ENCODE measurements at places on chromosomes 6 and 20.

GRCh38 chr20:38298768-38299288 is 5.1 kb upstream of the BPI start:
- no peak for DNase-seq

GRCh38 chr6:135854799-135855198 is 3.3 kb downstream of the PDE7B start:
- no peak for DNase-seq

DNA sequence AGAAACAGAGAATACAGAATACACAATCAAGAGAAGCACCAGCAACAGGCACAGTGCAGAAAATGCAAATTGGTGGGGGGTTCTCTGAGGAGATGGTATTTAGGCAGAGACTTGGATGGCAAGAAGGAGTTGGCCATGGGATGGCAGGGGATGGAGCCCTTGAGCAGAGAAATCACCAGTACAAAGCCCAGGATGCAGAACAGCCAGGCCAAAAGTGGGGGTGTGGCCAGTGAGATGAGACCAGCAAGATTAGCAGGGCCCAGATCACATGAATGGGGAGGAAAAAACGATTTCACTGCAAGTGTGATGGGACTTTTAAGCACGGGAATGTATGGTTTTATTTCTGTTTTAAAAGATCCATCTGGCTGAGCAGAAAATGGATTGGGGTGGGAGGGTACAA is 63.4 kb downstream of the TRAM2 start:
- no peak for DNase-seq

- no peak for DNase-seq
These were observed 49.7 kb downstream of the BCAS4 start for GRCh38 chr20:50844430-50845100.

DNA sequence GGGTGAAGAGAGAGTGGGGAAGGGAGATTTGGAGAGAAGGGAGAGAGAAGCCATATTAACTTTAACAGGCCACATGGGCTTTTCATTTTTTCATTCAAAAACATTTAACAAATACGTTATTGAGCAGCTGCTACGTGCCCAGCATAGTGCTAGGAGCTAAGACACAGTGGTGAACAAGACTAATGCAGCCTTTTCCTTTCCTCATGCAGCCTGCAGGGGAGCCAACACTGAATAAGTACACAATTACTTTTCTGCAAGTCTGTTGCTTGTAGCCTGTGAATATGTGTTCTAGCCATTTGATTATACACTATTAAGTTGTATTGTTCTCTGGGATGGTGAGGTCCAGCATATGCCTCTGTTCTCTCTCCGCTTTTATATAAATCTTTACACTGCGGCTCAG is 1.9 kb upstream of the BLOC1S5 start:
- DNase-seq: no peak

DNA sequence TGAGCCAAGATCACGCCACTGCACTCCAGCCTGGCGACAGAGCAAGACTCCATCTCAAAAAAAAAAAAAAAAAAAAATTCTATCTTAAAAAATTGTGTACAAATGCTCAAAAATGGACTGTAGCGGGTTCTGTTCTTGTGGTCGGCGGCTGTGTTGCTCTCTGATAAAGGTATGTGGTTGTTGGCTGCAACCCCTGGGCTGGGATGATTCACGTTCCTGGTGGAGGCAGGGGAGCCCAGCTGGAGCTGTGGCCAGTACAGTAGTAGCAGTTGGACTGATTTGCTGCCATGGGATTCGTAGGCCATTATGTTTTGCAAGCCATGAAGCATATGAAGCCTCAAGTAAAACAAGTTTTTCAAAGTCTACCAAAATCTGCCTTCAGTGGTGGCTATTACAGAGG is 22.3 kb downstream of the MDN1 start:
- no peak for DNase-seq

- DNase-seq: no peak
These were observed 108.6 kb downstream of the BANF2 start for GRCh38 chr20:17808357-17808756.

Data from HuH-7 (cell line).